Posterior vena cava (tissue), 2 donors: ENCODE measurements at places on chromosomes 11 and 22. TPM values are rescaled to one million over a fixed set of nuclear protein-coding genes. Genes with fewer than 3 reads are reported as not detected.

GGT5 gene
- 65.8 TPM for total RNA-seq

MUC5AC gene
- total RNA-seq = not detected

PPFIA1 gene
- 55.3 TPM for total RNA-seq

PAMR1 gene
- 15.2 TPM for total RNA-seq

TMA7B gene
- not detected for total RNA-seq

CDC42BPG gene
- 0.37 TPM for total RNA-seq

SMIM35 gene
- total RNA-seq = not detected

PDGFD gene
- total RNA-seq = 62.0 TPM

TMEM132A gene
- total RNA-seq = 5.4 TPM

OR6T1 gene
- not detected for total RNA-seq

HSPB2 gene
- total RNA-seq = 11.6 TPM

HYOU1 gene
- 128 TPM for total RNA-seq

RIMBP3C gene
- total RNA-seq = not detected

WBP2NL gene
- total RNA-seq = 1.1 TPM

OR51I1 gene
- total RNA-seq = not detected

KCTD17 gene
- 20.4 TPM for total RNA-seq

C11orf21 gene
- 1.3 TPM for total RNA-seq

MAPK8IP2 gene
- 0.24 TPM for total RNA-seq

BCO2 gene
- total RNA-seq = 3.8 TPM

PKDREJ gene
- 0.09 TPM for total RNA-seq

LRP4 gene
- total RNA-seq = 10.1 TPM

TH gene
- total RNA-seq = 0.67 TPM

SCGB2A2 gene
- not detected for total RNA-seq

KLHL35 gene
- total RNA-seq = 0.79 TPM

PIWIL4 gene
- 4.4 TPM for total RNA-seq

FREY1 gene
- total RNA-seq = 0.57 TPM

IGLL1 gene
- not detected for total RNA-seq

SLC22A8 gene
- total RNA-seq = not detected

APOL1 gene
- total RNA-seq = 69.3 TPM

TSSC4 gene
- total RNA-seq = 47.4 TPM

JAML gene
- 7.0 TPM for total RNA-seq

C22orf42 gene
- total RNA-seq = not detected

GALNT18 gene
- total RNA-seq = 28.0 TPM

SCGB1A1 gene
- not detected for total RNA-seq

TBRG1 gene
- total RNA-seq = 27.0 TPM

PPARA gene
- 27.7 TPM for total RNA-seq

OR2AG1 gene
- not detected for total RNA-seq

ROBO3 gene
- 20.0 TPM for total RNA-seq

TOMT gene
- not detected for total RNA-seq

SPON1 gene
- 71.3 TPM for total RNA-seq

ANKK1 gene
- not detected for total RNA-seq

TOM1 gene
- total RNA-seq = 34.0 TPM
